Fibroblast of skin of back (primary cell): ENCODE measurements at places on chromosomes 12 and 14.

- DNase-seq, result no peak
These were observed 55.9 kb downstream of the WSCD2 start for GRCh38 chr12:108185002-108185401.

DNA sequence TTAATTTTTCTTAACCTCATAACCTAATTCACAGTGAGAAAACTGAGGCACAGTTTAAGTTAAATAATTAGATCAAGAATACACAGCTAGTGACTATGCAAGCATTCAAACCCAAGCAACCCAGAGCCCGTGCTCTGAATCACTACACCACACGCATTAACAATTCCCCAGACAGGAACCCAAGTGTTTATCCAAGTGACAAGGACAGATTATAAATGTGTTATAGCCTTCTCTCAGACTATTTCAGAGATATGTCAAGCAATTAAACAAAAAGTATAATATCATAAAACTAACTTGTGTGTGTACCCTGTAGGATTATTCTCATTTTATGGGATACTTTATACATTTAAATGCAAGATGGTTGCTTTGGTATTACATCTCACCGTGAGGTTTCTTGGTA, 43.8 kb downstream of the MED13L start:
- DNase-seq, result peak; percentile 72

DNA sequence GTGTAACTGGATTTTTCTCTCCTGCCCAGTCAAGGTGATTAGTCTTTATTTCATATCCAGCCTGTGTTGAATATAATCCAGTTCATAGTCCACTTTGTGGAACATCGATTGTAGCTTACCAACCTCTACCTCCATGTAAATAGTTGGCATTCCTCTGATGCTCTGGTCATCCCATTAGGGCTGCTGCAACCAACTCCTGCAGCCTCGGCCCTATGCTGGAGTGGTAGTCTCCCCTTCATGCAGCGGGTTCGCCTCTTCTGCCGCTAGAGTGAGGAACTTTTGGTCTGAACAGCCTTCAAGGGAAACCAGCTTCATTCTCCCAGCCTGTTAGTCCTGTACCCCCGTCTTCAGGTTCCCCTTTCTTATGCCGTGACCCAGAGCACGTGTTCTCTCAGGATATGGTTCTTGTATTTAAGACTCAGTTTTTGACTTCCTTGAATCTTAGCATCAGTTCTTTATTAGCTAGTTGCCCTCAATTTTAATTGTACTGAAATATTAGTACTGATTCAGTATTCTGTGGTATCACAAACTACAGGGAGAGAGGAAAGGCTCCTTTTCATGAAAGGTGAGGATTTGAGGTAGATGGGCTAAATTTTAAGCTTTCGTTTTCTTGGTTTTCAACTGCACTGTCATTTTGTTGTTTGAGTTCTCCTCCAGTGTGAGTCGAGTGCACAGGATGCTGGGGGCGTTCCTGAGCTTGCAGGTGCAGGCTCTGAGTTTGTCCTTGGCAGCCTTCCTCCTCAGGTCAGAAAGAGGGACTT, 33.2 kb downstream of the ZNF664 start:
- no peak for DNase-seq

DNA sequence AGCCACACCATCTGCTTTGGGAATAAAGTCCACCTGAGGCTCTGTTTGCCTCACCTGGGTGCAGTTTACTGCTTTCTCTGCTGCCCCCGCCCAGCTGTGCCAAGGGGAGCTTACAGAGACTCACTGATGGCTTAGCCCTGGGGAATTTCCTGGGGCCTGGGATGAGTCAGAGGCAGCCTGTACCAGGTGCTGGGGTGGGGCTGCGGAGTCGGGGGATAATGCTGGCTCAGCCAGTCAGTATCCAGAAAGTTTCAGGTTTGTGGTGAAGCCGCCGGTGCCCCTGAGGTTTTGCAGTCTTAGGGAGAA, 22.3 kb downstream of the PLEKHG3 start:
- DNase-seq, result no peak

DNA sequence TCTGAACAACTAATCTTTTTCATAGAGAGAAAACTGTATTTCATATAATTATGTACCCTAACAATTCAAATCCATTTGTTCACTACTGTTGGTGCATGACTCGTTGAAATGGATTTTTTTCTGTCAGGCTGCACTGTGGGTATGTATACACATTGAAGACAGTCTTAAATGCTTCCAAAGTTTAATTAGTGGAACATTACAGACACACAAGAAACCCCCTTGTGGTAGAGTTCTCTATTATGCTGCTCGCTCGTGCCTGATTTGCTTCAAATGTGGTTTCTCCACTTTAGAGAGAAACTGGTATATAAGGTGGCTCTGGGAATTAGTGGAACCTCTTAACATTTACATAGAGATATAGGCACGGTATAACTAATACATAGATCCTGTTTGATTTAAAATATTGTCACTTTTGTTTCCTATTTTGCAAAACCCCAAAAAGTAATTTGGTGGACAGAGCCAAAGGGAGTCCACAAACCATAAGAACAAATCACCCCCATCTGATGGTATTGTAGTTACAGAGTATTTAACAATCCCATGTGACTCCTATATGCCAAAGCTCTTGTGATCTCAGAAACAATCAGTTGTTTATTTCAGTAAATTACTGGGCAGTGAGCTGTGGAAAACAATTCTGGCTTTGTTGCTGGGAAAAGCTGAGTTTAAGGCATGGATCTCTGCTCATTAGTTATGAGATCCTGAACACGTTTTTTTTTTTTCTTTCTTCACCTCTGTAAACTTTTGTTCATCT, 159.5 kb downstream of the BRMS1L start:
- no peak for DNase-seq

GRCh38 chr12:11778713-11779685, 129.5 kb downstream of the ETV6 start:
- DNase-seq, result peak; percentile 71

- peak; percentile 49 for DNase-seq
These were observed 183.1 kb downstream of the KLHL28 start for GRCh38 chr14:44778604-44779003.

DNA sequence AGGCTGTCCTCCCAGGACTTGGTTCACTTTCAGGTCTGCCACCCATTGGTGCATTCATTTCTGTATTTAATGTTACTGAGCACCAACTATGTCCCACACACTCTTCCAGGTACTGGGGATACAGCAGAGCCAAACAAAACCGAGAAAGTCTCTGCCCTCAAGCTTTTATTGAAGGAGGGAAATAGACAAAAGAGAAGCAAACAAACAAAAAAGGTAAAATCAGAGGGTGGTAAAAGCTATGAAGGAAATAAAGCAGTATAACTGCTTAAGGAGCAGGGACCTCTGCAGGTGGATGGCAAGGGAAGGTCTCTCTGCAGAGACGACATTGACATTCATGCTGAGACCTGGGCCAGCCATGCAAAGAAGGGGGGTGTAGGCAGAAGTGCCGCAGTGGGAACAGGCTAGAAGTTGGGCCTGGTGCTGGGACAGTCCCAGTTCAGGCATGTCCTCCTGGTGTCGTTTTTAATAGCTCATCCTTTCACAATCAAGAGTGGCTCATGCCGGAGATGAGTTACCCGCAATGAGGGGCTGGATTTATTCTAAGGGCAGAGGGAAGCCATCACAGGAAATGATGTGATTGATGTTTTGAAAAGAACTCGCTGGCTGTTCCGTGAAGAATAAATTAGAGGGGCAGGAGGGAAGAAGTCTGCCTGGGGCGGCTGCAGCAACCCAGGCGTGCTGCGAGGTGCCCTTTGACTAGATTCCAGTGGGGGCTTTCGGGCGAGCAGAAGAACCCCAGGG, 72.8 kb downstream of the IRF2BPL start:
- DNase-seq, result peak; percentile 81

- no peak for DNase-seq
These were observed 26.8 kb upstream of the VPS33A start for GRCh38 chr12:122293081-122293480.

- DNase-seq, result no peak
These were observed 15.1 kb downstream of the FICD start for GRCh38 chr12:108530161-108530560.

DNA sequence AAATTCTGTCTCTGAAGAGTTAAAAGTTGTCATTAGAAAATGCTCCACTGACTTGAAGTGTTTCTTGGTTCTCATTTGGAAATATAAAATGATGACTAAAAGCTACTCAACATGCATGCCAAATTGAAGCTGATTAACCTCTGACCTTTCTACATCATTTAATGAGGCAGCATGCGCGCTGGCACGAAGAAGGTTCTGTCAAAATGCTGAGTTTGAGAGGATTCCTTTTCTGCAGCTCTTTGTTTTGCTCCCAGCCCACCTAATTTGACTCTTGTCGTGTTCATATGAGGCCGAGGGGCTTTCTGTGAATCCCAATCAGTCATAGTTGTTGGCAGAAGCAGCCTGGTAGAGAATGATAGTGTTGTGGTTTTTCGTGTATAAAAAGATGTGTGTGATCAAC, 153.4 kb downstream of the BRMS1L start:
- no peak for DNase-seq

DNA sequence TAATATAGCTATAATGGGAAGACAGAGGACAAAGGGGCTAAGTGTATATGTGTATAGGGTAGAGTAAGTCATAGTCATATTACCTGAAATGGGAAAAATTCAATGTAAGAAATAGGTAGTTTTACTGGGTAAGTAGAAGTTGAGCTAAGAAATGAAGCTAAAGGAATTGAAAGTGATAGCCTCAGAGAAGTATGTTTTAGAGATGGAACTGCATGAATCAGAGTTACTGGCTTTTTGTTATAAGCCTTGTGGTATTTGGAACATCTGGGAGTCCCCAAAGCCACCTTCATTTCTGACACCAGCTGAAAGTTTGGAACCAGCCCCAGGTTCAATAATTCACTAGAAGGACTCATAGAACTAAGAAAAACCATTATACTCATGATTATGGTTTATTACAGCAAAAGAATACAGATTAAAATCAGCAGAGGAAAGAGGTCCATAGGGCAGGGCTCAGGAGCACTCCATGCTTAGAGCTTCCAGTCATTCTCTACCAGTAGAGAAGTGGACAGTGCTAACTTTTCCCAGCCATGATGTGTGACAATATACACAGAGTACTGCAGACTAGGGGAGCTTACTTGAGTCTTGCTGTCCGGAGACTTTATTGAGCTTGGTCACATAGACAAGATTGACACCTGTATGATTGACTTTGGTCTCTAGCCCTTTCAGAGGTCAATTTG, 9.8 kb upstream of the IFNG start:
- no peak for DNase-seq

DNA sequence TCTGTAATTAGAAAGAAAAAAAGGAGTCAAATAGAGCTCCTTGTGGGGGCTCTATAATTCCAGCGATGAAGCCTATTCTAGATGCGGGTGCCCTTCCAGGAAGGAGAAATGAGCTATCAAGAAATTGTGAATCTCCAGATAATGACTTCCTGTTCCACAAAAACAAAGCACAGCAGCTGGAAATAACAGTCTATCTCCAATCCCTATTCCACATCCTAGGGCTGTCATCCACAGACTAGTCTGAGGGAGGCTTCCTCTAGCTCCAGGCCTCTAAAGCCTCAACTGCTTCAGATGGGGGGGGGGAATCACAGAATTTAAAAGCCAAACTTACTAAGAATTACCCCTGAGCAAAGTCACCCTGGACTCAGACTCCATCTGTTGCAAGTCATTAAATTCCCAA, 77.4 kb upstream of the GTF2A1 start:
- DNase-seq, result no peak

GRCh38 chr12:112710414-112710813, 81.1 kb upstream of the RPH3A start:
- DNase-seq, result no peak

DNA sequence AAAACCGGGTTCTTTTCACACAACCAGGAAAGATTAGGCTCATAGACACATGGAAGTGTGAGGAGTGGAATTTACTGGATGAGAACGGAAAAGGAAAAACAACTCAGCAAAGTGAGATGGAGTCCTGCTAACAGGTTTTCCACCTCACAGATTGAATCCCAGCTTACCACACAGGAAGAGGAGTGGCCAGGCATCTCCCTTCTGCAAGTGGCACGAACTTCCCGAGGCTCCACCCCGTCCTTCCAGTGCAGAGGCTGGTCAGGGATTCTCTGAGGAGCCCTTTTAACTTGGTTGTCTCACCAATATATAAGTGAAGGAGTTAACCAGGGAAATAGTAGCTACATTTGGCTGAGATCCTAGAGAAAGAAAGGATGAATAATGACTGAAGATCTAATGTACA, 102.8 kb downstream of the SCAF11 start:
- no peak for DNase-seq

- peak; percentile 90 for DNase-seq
These were observed at the start of gene ZBTB1 for GRCh38 chr14:64504310-64504896. Gene ZBTB1 (plus strand): TSS chr14:64504770. CDS start chr14:64521505, 16,735 bp downstream.

- no peak for DNase-seq
These were observed 179.8 kb downstream of the DPF3 start for GRCh38 chr14:72714094-72714493.

- DNase-seq, result no peak
These were observed 3.7 kb downstream of the ITGA5 start for GRCh38 chr12:54415221-54415929.

DNA sequence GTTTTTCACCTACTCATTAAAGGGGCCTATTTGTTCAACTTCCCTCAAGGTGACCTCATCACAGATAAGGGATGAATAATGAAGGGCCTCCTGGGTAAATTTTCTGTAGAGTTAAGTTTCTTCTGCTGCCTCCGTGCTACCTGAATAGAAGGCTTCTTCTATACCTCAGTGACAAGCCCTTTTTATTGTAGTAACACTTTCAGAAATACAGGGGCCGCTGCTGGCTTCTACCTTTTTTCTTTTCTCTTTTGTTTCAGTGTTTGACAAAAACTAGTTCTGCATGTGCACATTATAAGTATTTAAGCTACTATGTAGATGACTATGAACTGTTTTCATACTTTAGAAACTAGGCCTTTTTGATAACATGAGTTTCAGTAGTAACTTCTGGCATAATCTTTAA, 207.0 kb downstream of the NAV3 start:
- DNase-seq, result no peak

GRCh38 chr12:95318071-95318545, 100.5 kb downstream of the VEZT start:
- peak; percentile 87 for DNase-seq

- no peak for DNase-seq
These were observed 102.8 kb downstream of the PTPRB start for GRCh38 chr12:70534466-70534865.
